ENCODE measurements at places on chromosomes 16 and 17. TPM values are rescaled to one million over a fixed set of nuclear protein-coding genes. Genes with fewer than 3 reads are reported as not detected.

- ATAC-seq, result no peak
Measured at GRCh38 chr16:272633-273546, 2.9 kb downstream of the RGS11 start.

Gene RASL10B
- total RNA-seq, result 0.32 TPM

DNA sequence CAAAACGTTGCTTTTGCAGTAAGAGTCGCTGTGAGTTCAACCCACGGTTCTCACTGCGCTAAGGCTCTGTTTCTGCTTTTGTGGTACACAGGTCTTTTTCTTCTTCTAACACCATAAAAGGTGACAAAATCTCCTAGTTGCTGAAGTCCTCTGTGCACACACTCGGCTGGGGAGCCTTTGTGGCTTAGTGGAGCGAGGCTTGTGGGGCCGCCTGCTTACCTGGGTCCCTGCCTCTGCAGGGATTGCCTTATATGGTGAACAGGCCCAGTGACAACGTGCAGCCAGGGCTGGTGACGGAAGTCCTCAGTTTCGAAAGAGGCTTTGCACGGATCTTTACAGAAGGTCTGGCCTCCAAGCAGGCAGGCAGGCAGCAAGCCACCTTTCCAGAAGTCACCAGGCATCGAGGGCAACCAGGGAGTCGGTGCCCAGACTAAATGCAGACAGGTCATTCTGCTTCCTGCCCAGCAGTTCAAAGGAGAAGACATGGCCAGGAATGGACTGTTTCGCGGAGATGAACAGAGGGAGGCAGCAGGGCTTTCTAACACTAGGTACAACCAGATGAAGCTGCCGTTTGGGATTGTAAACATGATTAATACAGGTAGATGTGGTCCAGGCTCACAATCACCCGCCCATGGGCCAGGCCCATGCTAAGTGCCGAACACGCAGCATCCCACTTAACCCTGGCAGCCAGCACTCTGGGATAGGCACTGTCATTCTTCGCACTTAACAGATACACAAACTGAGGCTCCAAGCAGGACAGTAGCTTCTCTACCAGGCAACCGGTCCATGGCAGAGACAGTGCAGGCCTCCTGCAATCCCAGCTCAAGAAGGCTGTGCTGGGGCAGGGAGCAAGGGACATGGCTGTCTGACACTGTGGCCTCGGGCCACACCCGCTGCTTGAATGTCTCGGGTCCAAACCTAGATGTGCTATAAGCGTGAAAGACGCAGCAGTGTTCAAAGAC, 10.7 kb upstream of the MEAK7 start:
- ATAC-seq, result peak; percentile 52

DNA sequence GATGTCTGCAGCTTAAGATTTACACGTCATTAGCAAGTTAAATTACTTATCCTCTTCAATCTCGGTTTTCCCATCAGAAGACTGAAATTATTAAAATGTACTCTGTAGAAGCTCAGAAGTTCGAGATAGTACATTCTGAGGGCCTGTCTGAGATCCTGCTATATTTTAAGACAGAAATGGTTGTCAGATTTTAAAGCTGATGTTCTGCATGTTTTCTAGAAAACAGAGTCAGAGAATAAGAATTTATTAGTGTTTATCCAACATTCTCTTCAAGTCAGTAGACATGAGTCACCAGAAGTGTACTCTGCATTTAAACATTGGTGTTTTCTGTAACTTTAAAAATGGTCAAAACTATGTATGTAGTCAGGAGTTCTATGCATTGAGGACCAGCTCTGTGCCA, 155.2 kb upstream of the MYOCD start:
- ATAC-seq, result no peak

Gene PYDC1
- not detected for total RNA-seq

Gene CEMP1
- total RNA-seq, result not detected

Gene ABCA8
- total RNA-seq, result 0.72 TPM

- ATAC-seq, result no peak
Measured at GRCh38 chr17:66240630-66241029, 11.4 kb upstream of the APOH start.

Gene HOXB9
- not detected for total RNA-seq

Gene LITAFD
- not detected for total RNA-seq

GRCh38 chr17:56313201-56313600, 159.9 kb downstream of the ANKFN1 start:
- ATAC-seq, result no peak

- no peak for ATAC-seq
Measured at GRCh38 chr17:74578979-74579378, 11.7 kb upstream of the CD300H start.

Gene PRSS36
- total RNA-seq, result 1.5 TPM

- peak; percentile 75 for ATAC-seq
Measured at GRCh38 chr17:73541111-73541510, 103.1 kb downstream of the SDK2 start.

- peak; percentile 77 for ATAC-seq
Measured at GRCh38 chr17:17900615-17901520, 64.1 kb upstream of the SREBF1 start.

GRCh38 chr16:3578610-3579551, 1.7 kb upstream of the NLRC3 start:
- ATAC-seq, result peak; percentile 31

Data from esophagus mucosa (tissue), 1 donor.